ENCODE measurements at places on chromosomes 11 and 22. TPM values are rescaled to one million over a fixed set of nuclear protein-coding genes. Genes with fewer than 3 reads are reported as not detected.

The BID gene
- 57.7 TPM for total RNA-seq

The MS4A7 gene
- total RNA-seq = not detected

DNA sequence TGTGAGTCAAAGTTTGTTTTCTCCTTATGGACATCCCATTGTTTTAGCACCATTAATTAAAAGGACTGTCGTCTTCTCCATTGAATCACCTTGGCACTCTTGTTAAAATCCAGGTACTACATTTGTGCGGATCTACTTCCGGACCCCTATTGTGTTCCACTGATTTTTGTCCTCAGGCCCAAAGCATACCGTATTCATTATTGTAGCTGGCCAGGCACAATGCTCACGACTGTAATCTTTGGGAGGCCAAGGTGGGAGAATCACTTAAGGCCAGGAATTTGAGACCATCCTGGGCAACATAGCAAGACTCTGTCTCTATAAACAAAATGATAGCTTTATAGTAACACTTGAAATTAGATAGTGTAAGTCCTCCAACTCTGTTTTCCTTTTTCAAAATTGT is 8.9 kb upstream of the GNB1L start:
- DNase-seq = no peak

GRCh38 chr22:27512283-27512761 is 289.2 kb downstream of the MN1 start:
- no peak for DNase-seq

DNA sequence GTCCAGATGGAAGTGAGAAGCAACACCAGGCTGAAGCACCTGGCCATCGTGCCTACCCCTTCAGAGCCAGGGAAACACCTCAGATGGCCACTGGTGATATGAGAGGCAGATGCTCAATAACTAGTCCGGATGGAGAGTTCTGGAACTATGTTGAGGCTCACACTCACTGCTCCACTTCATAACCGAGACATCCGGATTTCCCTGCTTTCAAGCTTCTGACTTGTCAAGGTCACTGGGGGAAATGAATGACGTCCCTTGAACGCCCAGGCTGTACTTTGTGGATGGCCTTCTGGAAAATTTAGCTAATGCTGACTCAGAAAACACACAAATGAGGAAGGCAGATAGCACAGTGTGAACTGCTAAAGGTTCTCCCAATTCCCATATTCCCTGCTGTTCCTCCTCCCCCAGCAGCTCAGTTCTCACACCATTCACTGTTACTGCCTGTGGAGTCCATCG is at the start of gene LYVE1:
Gene LYVE1, minus strand, starts transcription at position 180 of the 456 bp plus-strand sequence. Its CDS starts 133 bp downstream, at position 47.
- no peak for DNase-seq
